ENCODE measurements at places on chromosomes 11 and 22.

GRCh38 chr22:18000441-18001039 is 23.8 kb downstream of the MICAL3 start:
- DNase-seq = peak; percentile 34

GRCh38 chr11:86636275-86636674 is 36.1 kb downstream of the ME3 start:
- no peak for DNase-seq

DNA sequence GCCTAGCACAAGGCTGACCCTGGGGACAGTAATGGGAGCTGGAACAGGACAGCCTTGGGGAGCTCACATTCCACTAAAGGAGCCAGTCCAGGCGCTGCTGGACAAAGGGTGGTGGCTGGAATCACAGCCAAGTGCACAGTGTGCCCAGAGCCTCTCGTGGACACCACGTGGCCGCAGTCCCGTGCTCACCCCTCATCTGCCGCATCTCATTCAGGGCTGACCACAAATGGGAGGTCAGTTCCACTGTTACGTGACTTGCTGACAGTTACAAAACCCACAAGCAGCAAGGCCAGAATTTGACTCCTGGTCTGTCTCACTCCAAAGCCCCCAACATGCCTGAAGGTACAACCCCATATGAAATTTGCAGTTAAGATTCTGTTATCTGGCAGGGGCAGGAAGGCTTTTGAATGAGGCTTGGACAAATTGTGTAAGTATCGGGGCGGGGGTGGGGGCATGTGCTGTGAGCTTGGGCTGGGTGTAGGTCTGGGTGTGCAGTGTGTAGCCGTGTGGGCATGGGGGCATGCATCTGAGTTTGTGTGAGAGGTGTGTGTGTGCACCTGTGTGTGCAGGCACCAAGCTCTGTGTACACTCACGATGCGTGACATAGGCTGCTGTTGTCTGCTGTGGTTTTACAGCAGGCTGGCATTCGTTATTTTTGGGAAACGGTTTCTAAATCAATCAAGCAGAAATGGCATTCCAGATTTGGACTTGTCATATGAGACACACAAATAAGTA is 301.7 kb downstream of the BRD1 start:
- no peak for DNase-seq

- DNase-seq = no peak
Measured at GRCh38 chr11:121479698-121480238, 27.0 kb upstream of the SORL1-AS1 start.

- no peak for DNase-seq
Measured at GRCh38 chr11:212150-213100, 4.9 kb downstream of the RIC8A start.

- no peak for DNase-seq
Measured at GRCh38 chr11:86680716-86681482, 8.5 kb upstream of the ME3 start.

DNA sequence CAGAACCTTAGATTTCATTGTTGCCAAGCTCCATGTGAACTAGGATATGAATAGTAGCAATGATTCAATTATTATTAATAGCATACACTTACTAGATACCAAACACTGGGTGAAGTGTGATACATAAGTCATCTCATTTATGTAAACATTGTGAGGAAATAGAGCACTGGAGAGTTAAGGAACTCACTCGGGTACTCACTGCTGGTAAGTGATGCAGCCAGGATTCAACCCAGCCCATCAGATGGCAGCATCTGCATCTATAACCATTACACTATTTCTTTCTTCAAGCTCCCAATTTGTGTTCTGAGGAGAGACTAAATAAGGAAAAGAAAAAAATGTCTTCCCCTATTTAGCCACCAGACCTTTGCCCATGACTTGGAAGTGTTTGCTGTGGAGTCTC is 10.2 kb upstream of the ALG8 start:
- no peak for DNase-seq

DNA sequence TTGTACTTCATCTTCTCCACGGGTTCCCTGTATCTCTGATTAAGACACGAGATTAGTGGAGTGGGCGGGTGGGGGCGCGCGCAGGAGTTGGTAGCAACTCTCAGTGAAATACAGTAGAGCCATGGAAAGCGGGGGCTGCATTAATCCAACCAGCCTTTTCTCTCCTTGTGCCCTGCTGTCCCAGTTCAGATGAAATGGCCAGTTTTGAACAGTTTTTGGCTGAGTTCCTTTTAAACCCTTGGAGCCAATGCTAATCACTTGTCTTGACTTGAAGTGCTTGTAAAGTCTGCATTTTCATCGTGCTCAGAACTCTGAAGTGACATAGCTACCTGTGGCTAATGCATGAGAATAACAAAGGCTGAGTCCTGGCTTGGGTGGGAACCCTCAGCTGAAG is 734 bp upstream of the TMEM123 start:
- DNase-seq = peak; percentile 50

- DNase-seq = no peak
Measured at GRCh38 chr11:103942646-103943045, 93.8 kb upstream of the DDI1 start.

DNA sequence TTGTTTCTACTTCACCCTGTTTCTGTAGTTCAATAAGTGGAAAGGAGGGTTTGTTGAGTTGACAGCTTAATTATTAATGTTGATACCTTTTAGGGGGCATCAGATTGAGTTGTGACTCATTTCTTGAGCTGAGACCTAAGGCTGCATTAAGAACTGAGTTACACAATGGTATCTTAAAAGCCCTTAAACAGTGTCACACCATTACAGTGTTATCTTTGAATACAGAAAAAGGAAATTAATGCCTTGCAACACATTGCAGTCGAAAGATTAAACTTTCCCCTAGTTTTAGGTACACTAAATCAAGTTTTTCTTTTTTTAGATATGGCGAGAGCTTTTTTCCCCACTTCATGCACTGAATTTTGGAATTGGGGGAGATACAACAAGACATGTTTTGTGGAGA is 16.7 kb downstream of the PAFAH1B2 start:
- no peak for DNase-seq

DNA sequence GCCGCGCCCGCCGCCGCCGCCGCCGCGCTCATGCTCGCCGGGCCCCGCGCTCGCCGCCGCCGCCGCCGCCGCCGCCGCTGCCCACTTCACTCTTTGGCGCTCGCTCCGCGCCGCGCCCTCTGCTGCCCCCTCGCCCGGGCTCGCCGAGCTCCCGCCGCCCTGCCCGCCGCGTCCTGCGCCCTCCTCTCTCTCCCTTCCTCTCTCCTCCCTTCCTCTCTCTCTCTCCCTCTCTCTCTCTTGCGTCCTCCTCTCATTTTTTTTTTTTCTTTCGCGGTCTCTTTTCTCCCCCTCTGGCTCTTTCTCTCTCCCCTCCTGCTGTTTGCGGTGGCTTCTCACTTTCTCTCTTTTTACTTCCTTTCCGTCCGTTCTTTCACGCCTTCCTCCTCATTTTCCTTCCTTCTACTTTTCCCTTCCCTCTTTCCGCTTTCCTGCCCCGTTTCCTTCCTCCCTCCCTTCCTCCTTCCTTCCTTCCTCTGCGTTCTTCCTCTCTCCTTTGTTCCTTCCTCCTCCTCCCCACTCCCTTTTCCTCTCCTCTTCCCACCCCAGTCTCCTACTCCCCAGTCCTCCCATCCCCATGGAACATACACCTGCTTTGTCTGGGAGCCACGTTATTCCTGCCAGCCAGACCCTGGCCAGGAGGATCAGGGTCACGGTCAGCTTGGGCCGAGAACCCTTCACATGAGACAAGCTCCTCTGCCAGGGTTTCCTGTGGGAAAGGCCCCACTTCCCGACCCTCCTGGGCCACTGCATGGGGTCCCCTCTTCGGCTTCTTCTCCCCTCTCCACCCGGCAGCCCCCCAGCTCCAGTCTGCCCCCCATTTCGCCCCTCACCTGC is 19.3 kb upstream of the SHISAL1 start:
- DNase-seq = no peak

DNA sequence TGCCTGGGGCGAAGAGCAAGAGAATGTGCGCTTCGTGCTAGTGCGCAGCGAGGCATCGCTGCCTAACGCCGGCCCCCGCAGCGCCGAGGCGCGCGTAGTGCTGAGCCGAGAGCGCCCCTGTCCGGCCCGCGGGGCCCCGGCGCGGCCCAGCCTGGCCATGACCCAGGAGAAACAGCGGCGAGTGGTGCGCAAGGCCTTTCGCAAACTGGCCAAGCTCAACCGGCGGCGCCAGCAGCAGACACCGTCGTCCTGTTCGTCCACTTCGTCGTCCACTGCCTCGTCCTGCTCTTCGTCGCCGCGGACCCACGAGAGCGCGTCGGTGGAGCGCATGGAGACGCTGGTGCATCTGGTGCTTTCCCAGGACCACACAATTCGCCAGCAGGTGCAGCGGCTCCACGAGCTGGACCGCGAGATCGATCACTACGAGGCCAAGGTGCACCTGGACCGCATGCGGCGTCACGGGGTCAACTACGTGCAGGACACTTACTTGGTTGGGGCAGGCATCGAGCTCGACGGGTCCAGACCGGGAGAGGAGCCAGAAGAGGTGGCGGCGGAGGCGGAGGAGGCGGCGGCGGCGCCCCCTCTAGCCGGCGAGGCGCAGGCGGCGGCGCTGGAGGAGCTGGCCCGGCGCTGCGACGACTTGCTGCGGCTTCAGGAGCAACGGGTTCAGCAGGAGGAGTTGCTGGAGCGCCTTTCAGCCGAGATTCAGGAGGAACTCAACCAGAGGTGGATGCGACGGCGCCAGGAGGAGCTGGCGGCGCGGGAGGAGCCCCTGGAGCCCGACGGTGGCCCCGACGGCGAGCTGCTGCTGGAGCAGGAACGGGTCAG is 1.0 kb downstream of the RASSF10 start:
- DNase-seq = no peak

GRCh38 chr11:102234779-102235439 is 82.4 kb upstream of the BIRC3 start:
- no peak for DNase-seq

- peak; percentile 44 for DNase-seq
Measured at GRCh38 chr22:18078329-18079041, 695 bp downstream of the PEX26 start.

GRCh38 chr22:30825711-30826505 is 131.2 kb downstream of the OSBP2 start:
- no peak for DNase-seq

All from activated naive CD4-positive, alpha-beta T cell treated with anti-CD3 and anti-CD28 coated beads, Interleukin-2, amount 50 U/mL, for 16 hours (primary cell).